ENCODE measurements at places on chromosomes 12 and 14.

GRCh38 chr12:47082796-47083621, 3.2 kb upstream of the AMIGO2 start:
- no peak for DNase-seq

GRCh38 chr12:116933512-116934246, 22.9 kb downstream of the FBXW8 start:
- no peak for DNase-seq

DNA sequence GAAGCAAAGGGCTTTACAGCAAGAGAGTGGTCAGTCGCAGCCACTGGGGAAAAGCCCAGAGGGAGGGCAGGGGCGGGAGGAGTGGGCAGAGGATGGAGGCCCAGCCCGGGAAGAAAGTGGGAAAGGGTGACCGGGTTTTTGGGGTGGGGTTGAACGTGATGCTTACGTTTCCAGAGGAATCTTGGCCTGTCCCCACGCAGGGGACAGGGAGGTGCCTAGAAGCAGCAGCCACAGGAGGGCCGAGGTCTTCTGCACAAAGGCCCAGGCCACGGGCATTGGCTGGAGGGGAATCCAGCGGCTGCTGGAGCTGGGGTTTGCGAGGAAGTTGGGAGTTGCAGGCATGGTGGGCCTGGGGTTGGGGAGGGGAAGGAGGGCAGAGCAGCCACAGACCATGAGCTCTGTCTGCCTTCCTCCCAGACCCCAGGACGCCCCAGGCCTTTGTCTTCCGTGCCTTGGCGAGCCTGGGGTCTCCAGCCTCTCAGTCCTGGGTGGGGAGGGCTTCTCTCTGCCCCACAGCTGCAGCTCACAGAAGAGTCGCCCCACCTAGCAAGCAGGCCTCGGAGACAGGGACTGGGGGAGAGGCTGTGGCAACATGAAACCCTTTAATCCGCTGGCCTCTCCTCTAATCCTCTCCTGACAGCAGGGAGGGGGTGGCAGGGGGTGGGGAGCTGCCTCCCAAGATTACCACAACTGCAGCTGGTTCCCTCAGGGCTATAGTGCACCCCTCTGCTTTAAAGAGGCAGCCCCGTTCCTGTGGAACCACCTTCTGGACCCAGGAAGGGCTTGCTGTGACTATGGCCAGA, at the start of gene CACNA2D4:
CACNA2D4 (minus strand) TSS at position 572 of the 803 bp plus-strand sequence; CDS start at position 393, 179 bp downstream.
- no peak for DNase-seq

DNA sequence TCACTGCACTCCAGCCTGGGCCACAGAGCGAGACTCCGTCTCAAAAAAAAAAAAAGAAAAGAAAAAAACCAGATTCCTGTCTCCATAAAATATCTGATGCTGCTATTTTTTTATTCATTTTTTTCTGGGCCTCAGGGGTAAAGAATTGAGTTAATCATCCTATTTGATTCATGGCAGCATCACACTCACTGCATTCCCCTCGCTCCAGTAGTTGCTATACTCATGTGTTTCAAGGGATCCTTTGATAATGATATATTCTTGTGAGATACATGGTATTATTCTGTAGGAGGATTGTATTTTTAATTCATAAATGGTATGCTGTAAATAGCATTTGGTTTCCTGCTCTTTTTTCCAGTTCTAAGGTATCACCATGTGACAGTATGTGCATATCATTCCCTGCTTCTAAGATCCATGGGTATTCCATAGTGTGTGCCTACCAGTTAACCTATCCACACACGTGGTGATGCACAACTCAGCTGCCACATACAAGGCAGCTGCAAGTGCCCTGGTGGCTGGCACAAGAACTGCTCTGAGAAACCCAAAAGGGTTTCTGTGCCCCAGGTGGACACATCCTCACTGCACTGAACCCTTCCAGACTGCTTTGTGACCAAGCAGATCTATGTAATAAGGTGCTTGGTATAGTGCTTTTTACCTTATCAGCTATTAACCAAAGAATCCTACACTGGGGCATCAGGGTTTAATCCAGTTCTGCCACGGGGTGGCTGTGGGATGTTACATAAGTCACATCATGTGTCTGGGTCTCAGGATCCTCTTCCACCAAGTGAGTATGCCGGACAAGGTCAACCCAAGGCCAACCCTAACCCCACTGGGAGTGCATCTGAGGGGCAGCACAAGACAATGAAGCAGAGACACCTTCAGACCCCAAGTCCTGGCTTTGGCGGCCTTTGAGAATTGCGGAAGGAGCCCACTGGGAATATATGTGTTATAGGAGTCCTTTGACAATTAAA, 74.6 kb downstream of the ZFP36L1 start:
- DNase-seq, result no peak

DNA sequence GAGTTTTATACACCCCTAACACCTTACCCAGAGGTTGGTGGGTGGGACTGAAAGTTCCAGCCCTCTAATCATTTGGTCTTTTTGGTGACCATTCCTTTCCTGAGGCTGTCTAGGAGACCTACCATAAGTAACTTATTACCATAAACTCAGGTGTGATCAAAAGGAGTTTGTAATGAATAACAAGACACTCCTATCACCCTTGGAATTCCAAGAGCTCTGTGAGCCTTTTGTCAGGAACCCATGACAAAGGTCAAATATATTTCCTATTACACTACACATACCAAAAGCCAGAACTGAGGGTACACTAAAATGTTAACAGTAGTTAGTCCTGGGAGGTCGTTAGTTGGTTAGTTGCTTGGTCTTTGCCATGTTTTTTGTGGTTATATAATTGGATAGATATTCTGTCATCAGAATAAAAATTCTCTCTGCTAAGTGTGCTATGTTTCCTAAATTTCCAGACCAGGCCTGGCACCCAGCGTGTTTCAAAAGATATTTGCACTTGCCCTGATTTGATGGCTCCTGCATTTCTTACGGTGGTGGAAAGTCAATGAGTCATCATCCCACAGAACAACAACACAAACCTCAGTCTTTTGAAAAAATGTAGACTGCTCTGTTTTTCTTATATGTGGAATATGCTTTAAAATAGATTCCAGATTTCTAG, 27.0 kb upstream of the AKAP5 start:
- DNase-seq, result no peak

Measured in T follicular helper cell (primary cell).